NCI-H2081 (cell line): ENCODE measurements at places on chromosomes 16 and 17.

GRCh38 chr17:79152110-79152509 is 77.5 kb downstream of the ENGASE start:
- no peak for DNase-seq

GRCh38 chr16:61595605-61596004 is 440.6 kb downstream of the CDH8 start:
- no peak for DNase-seq

GRCh38 chr17:47611372-47612350 is 38.1 kb upstream of the KPNB1 start:
- no peak for DNase-seq

GRCh38 chr16:50464325-50465290 is 83.6 kb upstream of the NKD1 start:
- no peak for DNase-seq

- DNase-seq = no peak
These were observed 23.1 kb upstream of the MMD start for GRCh38 chr17:55444471-55445441.
